Left lung (tissue), 14 donors: ENCODE measurements at places on chromosomes 4 and X. TPM values are rescaled to one million over a fixed set of nuclear protein-coding genes. Genes with fewer than 3 reads are reported as not detected.

SLC6A14 gene
- polyA plus RNA-seq, result 0.25 TPM

PLK4 gene
- polyA plus RNA-seq, result 35.3 TPM

SLC10A4 gene
- 0.33 TPM for polyA plus RNA-seq

SRP72 gene
- 136 TPM for polyA plus RNA-seq

HDX gene
- 7.7 TPM for polyA plus RNA-seq
